ENCODE measurements at places on chromosomes 5 and 9.

DNA sequence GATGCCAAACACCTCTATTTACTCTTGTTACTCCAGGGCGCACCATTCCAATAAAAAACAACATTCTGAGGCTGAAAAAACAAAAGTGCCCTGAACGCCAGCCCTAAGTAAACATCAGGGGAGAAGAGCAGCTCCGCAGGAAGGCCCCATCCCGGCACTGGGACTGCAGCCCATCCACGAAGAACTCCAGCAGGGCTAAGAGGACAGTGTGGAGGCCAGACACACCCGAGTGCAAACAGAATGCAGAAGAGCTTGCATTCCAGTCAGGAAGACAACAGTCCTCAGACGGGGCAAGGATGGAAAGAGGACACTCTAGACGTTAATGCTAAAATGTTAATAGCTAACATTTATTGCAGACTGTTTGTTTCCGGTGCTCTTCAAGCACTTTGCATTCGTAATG lies 33.0 kb downstream of the FAM240B start:
- no peak for DNase-seq

DNA sequence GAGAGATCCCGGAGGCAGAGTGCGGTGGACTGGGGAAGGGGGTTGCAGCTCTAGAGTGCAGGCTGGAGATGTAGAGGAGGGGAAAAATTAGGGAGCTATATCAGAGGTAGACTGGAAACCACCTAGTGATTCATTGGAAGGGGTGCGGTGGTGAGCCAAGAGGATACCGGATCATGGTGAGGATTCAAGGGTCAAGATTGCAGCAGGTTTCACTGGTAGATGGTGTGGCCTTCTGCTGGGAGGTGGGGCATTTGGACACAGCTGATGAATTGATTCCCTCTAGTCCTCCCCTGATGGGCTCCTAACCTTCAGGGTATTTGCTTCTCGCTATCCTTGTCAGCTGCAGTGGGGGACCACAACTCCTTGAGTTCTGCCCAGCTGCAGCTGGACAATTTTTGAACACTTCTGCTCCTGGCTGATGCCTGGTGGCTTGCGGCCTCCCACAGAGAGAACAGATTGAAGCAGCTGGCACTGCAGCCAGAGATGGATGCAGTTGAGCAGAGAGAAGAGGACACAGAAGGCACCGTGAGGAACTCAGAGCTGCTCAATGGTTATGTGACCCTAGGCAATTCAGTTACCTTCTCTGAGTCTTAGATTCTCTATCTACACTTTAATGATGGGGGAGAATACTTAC lies 134.4 kb upstream of the ABCA1 start:
- DNase-seq, result no peak

GRCh38 chr9:137506702-137507171 lies 43.5 kb downstream of the PNPLA7 start:
- no peak for DNase-seq

GRCh38 chr5:73633060-73633459 lies 7.1 kb downstream of the ARHGEF28 start:
- DNase-seq, result no peak

DNA sequence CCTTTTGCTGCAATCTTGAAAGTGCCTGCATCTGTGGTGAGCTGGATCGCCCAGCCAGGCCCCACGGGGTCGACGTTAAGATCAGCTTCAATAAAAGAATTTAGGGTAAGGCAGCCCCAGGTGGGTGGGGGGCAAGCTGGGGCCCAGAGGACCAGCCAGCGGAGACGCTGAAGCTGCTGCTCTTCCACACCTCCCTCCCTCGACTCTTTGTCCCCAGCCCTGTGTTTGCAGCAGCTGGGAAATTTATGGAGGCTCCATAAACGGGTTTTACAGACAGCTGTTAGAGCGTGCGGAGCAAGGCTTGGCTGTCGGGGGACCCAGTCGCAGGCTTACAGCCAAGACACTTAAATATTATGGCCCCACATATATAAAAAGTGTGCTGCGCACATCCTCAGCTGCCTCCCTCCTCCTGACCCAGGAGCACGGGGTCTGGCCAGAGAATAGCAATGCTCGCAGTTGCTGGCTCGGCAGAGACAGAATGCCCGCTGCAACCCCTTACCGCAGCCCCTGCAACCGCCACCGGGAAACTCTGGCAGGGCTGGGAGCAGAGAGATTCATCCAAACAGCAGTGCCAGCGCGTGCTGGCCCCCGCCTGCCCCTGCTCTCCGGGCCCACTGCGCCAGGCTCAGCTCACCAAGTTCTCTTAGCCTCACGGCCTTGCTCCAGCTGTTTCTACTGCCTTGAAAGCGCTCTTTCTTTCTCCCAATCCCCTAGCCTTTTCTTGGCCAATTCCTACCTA lies 28.4 kb upstream of the MVB12B start:
- no peak for DNase-seq

GRCh38 chr9:73141282-73141681 lies 10.4 kb upstream of the ANXA1 start:
- no peak for DNase-seq

DNA sequence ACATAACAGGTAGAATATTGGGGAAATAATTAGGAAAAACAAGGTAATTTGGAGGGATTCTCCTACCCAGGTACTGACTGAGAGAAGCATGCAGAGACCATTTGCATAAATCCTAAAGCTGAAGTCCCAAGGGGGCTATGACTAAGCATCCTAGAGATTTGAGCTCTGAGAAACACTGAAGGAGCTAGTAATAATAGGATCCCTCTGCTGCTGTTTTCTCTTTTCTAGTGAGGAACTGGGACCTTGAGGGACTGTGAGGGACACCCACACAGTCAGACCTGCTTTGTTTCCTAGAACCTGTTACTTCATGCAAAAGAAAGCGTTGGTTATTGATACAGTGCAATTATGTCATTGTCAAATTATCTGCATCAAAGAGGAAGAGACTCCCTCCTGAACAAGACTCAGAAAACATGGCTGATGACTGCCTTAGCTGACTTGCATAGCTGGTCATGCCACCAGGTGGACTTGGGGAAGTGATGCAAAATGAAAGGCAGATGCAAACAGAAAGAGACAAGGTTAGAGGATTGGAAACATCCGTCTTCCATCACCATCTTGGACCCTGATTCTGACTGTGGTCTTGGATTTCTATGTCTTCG lies 335.4 kb downstream of the NTRK2 start:
- no peak for DNase-seq

DNA sequence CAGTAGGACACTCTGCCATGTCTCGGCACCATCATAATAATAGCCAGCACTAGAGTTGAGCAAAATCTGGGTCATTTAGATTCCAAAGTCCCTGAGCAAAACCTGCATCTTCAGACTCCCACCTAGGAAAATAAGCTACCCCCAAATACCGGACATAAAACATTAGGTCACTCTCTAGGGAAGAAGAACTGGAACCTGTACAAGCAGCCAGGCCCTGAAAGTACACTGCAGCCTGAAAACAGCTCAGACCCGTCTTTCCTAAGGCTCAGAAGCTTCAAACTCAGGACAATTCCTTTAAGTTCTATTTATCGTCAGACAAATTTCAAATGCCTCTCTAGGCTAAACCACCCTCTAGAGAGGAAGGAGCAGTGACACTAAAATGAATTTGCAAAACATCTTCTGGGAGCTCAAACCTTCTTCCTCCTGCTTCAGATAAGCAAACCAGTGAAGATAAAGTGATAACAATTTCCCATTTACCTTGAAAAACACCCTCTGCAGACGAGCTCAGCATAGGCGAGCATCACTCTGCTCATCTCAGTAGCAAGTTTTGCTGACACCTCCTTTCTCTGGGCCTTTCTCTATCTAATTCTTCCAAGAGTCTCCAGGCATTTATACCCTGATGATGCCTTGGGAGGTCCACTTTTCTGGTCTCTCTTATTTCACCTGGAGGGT lies 34.0 kb downstream of the ADAM19 start:
- no peak for DNase-seq

DNA sequence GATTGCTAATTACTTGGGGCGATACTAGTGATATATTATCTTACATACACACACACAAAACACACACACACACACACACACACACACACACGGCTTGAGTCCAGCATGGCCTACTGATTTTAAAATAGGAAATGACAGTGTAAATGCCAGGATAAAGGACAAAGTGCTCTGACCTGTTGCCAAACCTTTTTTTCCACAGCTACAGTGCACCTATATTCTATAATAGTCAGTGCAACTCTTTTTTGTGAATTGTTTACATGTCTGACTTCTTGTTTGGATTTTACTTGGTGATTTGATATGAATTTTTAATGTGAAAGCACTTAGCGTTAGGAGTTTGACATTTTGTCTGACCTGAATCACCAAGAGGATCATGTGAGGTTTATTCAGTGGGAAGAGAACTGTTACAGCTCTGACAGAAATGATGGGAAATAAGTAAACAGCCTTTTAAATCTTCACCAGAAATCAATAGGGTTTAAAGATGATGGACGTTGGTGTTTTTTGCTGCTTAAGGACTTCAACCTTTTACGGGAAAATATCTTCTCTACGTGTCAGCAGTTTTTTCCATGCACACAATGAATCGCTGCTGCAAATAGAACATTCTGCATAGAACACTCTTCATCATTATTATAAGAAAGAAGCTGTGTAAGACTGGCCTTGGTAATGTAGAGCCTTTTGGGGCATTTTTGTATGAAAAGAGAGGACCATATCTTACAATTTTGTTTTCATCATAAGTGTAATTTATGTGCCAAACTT lies 218.5 kb downstream of the RANBP17 start:
- no peak for DNase-seq

GRCh38 chr9:125359011-125359410 lies 97.4 kb downstream of the GAPVD1 start:
- DNase-seq, result no peak

GRCh38 chr9:125517577-125517976 lies 189.4 kb downstream of the MAPKAP1 start:
- DNase-seq, result no peak

GRCh38 chr5:147643142-147643541 lies 133.3 kb upstream of the DPYSL3 start:
- no peak for DNase-seq

DNA sequence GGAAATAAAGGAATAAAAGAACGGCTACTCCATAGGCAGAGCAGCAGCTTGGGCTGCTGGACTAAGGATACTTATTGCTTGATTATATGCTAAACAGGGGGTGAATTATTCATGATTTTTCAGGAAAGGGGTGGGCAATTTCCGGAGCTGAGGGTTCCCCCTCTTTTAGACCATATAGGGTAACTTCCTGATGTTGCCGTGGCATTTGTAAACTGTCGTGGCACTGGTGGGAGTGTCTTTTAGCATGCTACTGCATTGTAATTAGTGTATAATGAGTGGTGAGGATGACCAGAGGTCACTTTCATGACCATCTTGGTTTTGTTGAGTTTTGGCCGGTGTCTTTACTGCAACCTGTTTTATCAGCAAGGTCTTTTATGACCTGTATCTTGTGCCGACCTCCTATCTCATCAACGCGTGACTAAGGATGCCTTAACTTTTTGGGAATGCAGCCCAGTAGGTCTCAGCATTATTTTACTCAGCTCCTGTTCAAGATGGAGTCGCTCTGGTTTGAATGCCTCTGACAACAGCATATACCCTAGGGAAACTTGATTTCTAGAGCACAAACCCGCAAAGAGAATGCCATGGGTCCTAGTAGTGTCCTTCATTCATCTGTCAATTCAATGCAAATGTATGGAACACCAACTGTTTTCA lies 47.8 kb upstream of the PWWP2A start:
- DNase-seq, result no peak

- DNase-seq, result no peak
Measured at GRCh38 chr9:68547417-68547816, 6.7 kb upstream of the TMEM252 start.

DNA sequence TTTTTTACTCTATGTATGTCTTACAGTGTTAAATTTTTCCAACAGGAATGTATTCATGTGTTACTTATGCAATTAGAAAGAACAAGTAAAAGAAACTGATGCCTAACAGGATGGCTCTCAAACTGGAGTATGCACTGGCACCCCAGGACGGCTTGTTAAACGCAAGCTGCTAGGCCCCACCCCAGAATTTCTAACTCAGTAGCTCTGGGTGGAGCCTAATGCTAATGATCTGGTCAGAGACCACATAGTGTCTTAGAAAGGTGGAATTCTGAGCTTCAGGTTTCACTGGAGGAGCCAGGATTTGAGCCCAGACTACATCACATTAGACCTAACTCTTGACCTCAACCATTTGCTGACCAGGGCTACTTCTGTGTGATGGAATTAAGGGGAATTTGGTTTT lies 34.4 kb downstream of the SHC3 start:
- no peak for DNase-seq

DNA sequence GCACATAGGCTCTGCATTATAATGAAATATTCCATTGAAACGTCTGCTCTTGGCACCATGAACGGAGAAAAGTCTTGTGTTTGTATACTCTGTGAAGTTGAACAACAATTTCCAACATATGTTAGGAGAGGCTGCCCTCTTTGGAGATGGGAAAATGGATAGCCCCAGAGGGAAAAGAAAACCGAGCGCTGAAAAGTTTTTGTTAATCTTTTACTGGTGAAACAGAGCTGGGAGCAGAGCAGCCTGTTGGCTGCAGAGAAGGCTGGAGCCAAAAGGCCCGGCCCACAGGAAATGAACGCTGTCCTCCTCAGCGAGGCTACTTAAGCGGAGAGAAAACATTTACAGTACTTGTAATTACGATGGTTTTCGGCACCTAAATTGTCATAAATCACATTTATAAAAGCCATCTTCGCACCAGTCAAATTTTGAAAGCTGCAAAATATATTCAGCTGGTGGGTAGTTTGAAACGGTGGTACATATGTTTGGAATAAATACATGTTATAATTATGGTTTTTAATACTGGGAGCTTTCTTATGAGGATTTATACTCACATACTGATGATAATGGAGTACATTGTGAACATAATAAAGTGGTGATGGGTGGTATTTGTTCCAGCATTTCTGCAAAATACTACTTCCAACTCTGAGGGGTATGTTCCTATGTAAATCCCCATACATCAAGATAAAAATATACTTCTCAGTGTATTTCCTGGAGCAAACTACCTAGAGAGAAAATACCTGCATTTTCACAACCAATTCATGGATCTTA lies 129.6 kb upstream of the CNTLN start:
- no peak for DNase-seq

- no peak for DNase-seq
Measured at GRCh38 chr5:174675916-174676315, 48.5 kb upstream of the MSX2 start.
